ENCODE measurements at places on chromosomes 6 and 20. TPM values are rescaled to one million over a fixed set of nuclear protein-coding genes. Genes with fewer than 3 reads are reported as not detected.

Gene BEND6
- 2.6 TPM for polyA plus RNA-seq

Gene RRAGD
- polyA plus RNA-seq = 6.8 TPM

Gene TMEM200A
- polyA plus RNA-seq = 9.9 TPM

Gene ASIP
- polyA plus RNA-seq = not detected

Gene LY6G6C
- not detected for polyA plus RNA-seq

Gene STX11
- 37.7 TPM for polyA plus RNA-seq

Gene C6orf15
- polyA plus RNA-seq = not detected

Gene MYB
- 24.1 TPM for polyA plus RNA-seq

Gene GPR6
- not detected for polyA plus RNA-seq

Gene DEF6
- polyA plus RNA-seq = 69.5 TPM

Gene SGK2
- not detected for polyA plus RNA-seq

Gene THBS2
- polyA plus RNA-seq = 0.03 TPM

Gene SOBP
- polyA plus RNA-seq = 0.45 TPM
